ENCODE measurements at places on chromosomes 5 and 9.

DNA sequence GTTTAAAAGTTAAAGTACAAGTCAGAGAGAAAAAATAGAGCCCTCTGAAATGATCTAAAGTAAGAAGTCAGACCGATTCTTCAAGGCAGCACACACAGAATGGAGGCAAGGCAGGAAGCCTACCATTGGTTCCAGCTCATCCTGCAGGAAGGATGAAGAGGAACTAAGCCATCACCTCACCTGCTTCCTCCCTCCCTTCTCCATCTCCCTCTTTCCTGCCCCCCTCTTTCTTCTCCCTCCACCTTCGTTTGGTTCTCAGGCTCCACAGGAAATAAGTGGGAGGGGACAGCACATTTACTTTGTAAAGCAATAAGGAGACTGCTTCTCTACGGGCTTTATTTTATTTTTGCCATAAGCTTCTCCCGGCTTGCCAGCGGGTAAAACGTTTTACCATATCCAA lies 213.4 kb downstream of the TRIM32 start:
- no peak for DNase-seq

GRCh38 chr5:16757989-16758501 lies 141.2 kb upstream of the RETREG1 start:
- DNase-seq: no peak

- DNase-seq: no peak
Measured at GRCh38 chr9:14077672-14078071, 236.3 kb downstream of the NFIB start.

GRCh38 chr9:8390571-8390970 lies 591.0 kb upstream of the DMAC1 start:
- peak; percentile 31 for DNase-seq

GRCh38 chr9:3997492-3997891 lies 302.4 kb downstream of the GLIS3 start:
- no peak for DNase-seq

- no peak for DNase-seq
Measured at GRCh38 chr9:121328876-121329681, 41.0 kb downstream of the STOM start.

All from fibroblast of skin of right biceps (primary cell).